ENCODE measurements at places on chromosomes 11 and 22.

- DNase-seq, result no peak
Observed at GRCh38 chr11:100734743-100735527, 47.8 kb downstream of the ARHGAP42 start.

DNA sequence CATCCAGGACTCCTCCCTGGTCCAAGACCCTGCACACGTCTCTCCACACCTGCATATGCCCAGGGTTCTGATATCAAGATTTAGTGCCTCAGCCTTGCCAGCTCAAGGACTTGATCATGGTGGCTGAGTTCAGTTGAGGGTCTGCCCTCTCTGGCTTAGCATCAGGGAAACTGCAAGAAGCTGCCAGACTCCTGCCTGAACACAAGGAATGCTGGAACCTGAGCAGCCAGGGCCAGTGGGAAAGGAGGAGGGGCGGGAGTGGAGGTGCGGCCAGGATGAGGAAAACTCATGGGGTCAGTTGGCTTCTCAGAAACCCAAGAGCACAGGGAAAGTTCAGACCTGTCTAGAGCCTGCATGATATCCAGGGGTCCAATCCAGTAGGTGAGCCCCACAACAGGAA is 546.1 kb downstream of the BUD13 start:
- no peak for DNase-seq

GRCh38 chr11:35030716-35031213 is 108.2 kb upstream of the CD44 start:
- peak; percentile 99 for DNase-seq

- DNase-seq, result no peak
Observed at GRCh38 chr22:20160041-20160440, 9.2 kb upstream of the CCDC188 start.

Data from inflammatory macrophage treated with lipopolysaccharide for 1 hour (primary cell).